ENCODE measurements at places on chromosomes 2 and 18. TPM values are rescaled to one million over a fixed set of nuclear protein-coding genes. Genes with fewer than 3 reads are reported as not detected.

DNA sequence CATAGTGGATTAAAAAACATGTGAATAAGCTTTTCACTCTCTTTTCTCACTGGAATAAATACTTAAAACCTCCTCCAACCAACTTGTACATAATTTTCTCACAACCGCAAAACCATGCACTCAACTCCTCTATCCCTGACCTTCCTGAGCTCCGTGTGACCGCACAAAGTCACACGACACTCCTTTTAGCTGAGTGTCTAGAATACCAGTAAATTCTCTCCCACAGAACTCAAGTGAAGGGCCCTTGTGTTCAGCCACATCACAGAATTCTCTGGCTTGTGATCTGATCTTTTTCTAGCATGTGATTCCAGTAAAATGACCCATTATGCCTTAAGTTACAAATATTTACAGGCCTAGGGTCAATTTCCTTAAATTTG is 91.2 kb upstream of the ARL4C start:
- DNase-seq, result no peak

GRCh38 chr2:18792684-18793083 is 203.3 kb upstream of the NT5C1B start:
- no peak for DNase-seq

DNA sequence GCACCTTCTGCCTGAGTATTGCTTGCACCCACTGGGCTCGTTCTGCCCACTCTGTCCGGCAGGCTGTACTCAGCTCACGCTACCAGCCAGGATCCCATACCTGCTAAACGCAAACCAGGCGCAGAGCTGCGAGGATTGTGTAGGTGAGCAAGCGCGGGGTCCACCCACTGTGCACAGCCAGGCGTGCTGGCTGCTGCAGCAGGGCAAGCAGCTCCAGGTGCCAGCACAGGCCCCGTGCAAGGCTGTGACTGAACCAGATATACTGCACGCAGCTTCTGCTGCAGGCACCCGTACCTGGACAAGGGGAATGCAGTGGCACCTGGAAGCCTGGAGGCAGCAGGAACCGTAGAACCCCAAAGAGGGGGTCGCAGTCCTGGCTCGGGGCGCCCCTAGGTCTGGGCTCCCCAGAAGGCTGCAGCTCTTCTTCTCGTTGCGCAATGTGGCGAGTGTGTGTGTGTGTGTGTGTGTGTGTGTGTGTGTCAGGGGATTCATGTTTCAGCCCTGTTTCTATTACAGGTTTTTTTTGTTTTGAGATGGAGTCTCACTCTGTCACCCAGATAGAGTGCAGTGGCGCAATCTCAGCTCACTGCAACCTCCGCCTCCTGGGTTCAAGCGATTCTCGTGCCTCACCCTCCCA is 46.1 kb upstream of the RAB1A start:
- no peak for DNase-seq

DNA sequence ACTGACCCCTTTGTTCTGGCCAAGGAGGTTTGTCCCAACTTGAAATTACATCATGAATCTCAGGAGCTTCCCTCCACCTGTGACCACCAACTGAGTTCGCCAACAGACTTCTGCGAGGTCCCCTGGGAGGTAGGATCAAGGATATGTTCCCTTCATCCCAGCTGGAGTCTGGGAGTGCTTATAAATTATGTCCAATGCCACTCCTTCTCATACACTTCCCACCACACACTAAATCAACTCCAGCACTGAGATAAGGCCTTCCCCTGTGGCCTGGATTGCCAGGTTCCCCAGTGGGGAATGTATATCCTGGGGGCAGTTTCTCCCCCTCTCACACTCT is 99.2 kb downstream of the RND3 start:
- no peak for DNase-seq

DNA sequence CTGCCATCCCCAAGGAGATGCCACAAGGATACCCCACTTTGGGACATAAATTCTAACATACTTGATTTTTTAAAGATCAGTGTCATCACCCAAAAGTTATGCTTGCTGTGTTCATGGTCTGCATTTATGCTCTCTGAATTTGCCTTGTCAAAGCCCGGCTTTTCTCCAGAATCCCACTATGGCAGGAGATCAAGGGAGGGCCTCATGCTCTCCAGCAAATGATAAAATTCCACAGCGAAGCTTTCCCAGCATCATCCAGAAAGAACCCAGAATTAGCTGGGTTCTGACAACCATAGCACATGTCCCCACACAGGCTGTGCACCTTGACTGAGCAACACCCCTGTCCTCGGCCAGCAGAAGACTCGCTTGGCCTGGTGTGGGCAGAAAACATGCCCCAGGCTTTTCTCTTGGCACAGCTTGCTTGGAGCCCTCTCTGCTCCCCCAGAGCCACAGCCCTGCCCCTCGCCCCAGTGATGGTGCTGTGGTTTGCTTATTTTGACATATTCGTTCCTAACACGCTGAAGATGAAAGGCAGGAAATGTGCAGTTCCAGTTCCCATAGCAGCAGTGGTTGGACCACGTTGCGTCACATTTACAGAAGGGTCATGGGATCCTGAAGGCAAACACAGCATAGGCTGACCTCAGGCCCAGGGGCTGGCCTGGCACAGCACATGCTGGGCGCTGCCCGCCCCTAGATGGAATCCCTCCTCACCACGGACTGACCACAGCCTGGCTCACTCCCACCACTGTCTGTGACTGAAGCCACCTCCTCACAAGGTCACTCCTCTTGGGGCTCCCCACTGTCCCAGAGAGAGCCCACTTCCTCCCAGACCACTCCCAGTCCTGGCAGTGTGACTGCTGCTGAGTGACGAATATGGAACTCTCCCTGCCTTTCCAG is 14.1 kb upstream of the CHRNA1 start:
- peak; percentile 74 for DNase-seq

The DTNA gene
- total RNA-seq, result 34.3 TPM

DNA sequence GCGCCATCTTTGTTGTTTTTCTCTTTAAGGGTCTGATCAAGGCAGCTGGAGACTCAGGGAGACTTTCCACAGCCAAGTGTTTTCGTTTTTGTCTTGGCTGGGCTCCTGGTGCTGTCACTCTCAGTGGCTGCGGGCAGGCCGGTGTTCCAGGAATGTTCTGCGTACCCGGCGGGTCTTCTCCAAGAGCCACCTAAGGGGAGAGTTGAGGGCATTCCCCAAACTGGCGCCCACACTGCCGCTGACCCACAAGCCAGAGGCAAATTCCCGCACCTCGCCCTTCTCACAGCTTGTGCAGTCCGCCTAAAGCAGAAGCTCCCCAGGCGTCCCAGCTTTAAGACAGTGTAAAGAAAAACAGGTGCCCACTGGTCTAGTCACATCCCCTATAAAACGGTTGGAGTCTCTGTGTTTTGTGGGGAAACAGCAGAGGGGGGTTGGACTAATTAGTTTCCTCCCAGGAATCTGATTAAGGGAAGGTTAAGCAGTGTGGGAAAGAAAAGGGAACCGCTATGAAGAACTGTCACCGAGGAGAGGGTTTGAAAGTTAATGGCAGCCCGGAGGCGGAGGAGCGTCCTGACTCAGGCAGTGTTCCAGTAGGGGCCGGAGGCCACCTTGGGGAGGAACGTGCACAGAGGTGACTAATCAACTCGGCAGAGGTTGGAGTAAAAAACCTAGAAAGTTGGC is 224.5 kb downstream of the SLC4A3 start:
- peak; percentile 15 for DNase-seq

GRCh38 chr2:206876216-206876860 is 63.0 kb upstream of the CPO start:
- no peak for DNase-seq

The ASTL gene
- total RNA-seq, result not detected

The CNGA3 gene
- 0.18 TPM for total RNA-seq

The ANKRD30B gene
- total RNA-seq, result 2.7 TPM

GRCh38 chr2:160491911-160492371 is 1.7 kb downstream of the RBMS1 start:
- peak; percentile 82 for DNase-seq

The INPP5D gene
- total RNA-seq, result 0.98 TPM

The PLA2R1 gene
- total RNA-seq, result 27.0 TPM

DNA sequence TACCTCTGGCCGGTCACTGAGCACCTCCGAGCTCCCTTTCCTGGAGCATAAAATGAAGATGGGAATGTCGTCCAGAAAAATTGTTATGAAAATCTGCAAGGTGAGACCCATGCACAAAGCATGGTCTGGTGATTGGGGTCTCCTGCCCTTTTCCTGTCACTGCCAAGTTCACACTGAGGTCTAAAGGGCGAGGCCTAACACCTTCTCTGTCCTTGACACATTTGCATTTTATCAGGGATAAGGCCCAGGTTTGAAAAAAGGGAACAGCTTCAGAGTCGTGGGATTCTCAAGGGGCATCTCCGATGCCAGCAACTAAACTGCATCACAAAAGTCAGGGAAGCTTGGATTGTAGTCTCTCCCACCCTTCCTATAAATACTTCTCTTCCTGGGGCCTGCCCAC is 24.7 kb downstream of the GNAL start:
- DNase-seq, result no peak

- DNase-seq, result peak; percentile 47
Observed at GRCh38 chr2:233064530-233065199, 4.5 kb downstream of the INPP5D start.

- DNase-seq, result no peak
Observed at GRCh38 chr2:176784633-176785200, 427.9 kb upstream of the HNRNPA3 start.

- no peak for DNase-seq
Observed at GRCh38 chr2:123468071-123468470, 557.0 kb upstream of the CNTNAP5 start.

The RNU2-63P gene
- not detected for total RNA-seq

The IL36B gene
- total RNA-seq, result not detected

The CD207 gene
- not detected for total RNA-seq

The TRIM43 gene
- not detected for total RNA-seq

DNA sequence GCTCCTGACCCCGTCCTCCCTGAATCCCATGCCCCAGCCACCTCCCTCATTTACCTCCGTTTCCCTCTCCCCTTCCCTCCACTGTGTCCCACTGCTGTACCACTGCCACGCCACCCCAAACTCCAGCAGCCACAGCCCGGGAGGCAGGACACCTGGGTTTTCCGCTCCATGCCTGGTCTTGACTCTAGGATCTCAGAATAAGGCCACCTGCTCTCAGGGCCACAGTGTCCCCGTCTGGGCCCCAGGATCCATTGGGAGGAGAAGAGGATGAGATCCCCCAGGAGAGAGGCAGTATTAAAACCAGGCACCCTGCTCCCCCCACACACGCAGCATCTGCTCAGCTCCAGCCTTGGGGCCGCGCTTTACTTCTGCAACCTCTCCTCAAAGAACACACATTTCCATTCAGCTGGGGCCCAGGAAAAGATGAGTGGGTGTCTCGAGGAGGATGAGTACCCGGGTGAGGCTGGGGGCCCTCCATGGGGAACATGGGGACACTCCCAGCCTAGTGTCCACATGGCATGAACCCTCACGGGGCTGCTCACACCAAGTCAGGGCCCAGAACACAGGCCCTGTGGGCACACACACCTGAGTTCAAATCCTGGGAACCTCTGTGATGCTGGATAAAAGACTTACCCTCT is 32.8 kb upstream of the TNS1 start:
- no peak for DNase-seq

The ERFE gene
- total RNA-seq, result 3.4 TPM

- DNase-seq, result no peak
Observed at GRCh38 chr18:55214534-55214933, 255.3 kb upstream of the CCDC68 start.

The OTOS gene
- not detected for total RNA-seq

The ZNF396 gene
- total RNA-seq, result 2.0 TPM

DNA sequence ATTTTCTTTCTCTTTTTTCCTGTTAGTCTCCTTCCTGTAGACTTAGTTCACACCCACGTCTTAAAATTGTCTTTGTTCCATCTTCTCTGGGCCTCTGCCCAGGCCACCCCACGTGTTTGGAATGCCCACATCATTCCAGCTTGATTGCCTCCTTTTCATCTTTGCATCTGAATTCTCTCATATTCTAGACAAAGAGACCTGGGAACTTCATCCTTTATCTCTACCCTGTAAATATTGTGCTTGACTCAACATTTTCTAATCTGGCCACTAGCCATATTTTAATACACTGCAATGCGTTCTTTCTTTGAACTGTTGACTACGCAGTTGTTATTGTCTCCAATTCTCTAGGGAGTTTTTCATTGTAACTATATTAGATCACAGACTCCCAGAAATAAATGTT is 187.5 kb upstream of the NRXN1 start:
- peak; percentile 68 for DNase-seq

- DNase-seq, result peak; percentile 50
Observed at GRCh38 chr18:3151399-3152264, 68.1 kb downstream of the MYOM1 start.

The TMEM17 gene
- total RNA-seq, result 4.4 TPM

DNA sequence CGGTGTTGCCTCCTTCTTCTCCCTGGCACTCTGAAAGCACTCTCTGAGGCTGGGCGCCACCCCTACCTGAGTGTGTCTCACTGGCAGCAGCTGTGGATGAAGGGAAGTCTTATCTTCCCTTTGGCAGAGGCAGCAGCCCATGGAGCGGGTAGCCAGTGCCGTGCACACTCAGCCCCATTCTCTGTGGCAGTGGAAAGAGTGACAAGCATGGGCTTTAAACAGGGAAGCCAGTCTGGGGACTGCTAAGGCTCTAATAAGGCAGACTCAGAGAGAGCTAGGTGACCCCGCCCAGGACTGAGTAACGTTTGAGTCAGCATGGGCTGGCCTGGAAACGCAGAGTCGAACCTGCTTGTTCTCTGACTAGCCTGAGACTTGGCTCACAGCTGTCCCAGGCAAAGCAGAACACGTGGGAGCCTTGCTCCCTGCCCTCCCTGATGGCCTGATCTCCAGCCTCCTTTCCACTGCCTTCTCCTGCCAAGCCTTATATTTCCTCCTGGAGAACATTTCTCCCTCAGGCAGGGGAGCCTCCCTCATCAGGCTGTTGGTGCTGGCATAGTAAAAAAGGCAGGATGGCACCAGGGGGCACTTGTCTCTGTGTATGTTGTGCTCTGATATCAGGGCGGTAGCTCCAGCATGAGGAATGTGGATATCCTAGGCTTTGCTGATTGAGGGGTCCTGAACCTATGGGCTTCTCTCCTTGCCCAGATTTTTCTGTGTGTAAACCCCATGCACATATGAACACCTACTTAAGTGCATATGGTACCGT is 93.9 kb upstream of the LGALSL start:
- DNase-seq, result peak; percentile 95

DNA sequence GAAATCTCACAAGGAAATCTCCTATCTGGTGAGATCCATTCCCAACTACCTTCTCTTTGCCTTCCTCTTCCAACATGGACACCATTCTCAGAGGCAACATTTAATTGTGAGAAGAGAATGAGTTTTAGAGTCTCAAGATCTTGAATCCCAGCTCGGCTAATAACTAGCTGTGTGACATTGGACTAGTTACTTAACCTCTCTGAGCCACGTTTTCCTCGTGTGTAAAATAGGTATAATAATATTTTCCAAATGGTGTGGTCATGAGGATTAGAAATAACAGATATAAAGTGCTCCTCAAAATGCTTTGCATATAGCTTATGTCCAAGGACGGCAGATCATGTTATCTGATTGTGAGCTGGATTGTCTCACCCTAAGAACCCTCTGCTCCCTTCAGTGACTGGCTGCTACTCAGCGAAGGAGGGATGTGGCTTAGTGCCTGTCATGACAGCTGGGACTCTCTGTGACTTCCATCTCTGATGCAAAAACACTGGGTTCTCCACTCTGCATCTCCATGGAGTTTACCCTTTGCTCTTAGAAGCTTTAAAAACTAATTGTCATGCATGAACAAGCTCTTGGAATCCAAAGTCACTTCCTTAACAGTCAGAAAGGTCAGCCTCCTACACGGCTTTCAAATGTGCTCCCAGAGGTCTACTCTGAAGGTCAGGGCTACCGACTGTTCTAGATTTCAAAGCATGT is 38.4 kb upstream of the MRPL19 start:
- no peak for DNase-seq

The CRYGC gene
- not detected for total RNA-seq

The EGR4 gene
- total RNA-seq, result not detected

GRCh38 chr2:46747297-46747818 is 168.2 kb downstream of the MCFD2 start:
- no peak for DNase-seq

GRCh38 chr2:70632388-70632787 is 78.8 kb upstream of the TGFA start:
- DNase-seq, result no peak

Data from fibroblast of the aortic adventitia (primary cell).